ENCODE measurements at places on chromosomes 4 and X.
A peak's percentile ranks its signal among the peaks of the same experiment; 100 is the strongest.

GRCh38 chr4:140866492-140867005 lies 110.4 kb upstream of the TBC1D9 start:
- DNase-seq: no peak

DNA sequence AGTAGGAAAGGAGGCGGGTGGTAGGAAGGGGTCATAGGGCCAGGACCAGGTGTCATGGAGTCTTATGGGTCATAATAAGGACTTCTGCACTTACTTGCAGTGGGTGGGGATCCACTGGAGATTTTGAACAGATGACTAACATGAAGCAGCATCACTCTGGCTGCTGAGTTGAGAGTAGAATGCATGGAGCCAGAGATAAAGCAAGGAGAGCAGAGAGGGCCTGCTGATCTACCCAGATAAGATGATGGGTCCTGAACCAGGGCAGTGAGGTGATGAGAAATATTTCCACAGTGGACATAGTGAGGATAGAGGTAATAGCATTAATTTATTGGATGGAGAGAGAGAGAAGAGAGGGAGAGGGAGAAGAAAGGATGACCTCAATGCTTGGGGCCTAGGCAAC lies 48.0 kb downstream of the HCCS start:
- no peak for DNase-seq

DNA sequence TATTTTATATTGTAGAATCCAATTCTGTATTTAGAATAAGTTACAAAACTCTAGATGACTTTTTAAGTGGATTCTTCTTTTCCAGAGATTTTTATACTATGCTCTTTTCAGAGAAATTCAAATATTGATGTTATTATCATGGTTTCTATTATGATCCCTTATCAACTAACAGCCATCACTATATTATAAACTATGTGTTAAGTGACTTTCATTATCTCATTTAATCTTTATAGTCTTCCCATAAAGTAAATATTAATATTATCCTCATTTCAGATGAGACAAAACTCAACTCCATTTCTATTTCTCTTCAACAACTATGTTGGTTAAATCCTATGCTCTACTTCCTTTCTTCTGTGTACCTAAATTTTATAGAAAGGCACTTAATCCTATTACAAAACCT lies 132.6 kb downstream of the ANKRD50 start:
- no peak for DNase-seq

- no peak for DNase-seq
These were observed 267.8 kb upstream of the ANKRD50 start for GRCh38 chr4:124980276-124980752.

GRCh38 chr4:54703182-54703581 lies 45.4 kb downstream of the KIT start:
- DNase-seq: no peak

DNA sequence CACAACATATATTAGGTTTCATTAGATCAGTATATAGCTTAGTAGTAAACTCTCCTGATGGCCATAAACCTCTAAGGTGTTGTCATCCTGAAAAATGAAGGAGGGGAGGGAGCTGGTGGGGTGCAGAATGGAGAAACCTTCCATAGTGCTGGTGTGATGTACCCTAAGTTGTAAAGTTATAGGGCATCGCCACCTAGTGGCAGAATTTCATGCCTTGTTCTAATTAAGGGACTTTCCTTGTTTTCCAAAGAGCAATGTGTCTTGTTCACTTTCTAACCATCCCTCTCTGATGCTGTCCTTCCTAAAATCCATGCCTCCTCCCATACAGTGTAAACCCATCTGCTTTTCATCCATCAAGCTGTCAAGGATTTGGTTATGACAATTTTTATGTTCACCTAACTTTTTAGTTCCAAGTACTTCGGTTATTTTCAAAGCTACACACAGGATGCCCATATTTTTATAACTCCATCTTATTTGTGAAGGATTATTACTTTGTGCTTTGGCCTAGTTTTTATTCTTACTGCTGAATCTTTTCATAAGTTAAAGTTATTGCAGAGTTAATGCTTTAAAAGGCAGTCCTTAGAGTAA lies 4.5 kb downstream of the NBDY start:
- DNase-seq: peak; percentile 6

DNA sequence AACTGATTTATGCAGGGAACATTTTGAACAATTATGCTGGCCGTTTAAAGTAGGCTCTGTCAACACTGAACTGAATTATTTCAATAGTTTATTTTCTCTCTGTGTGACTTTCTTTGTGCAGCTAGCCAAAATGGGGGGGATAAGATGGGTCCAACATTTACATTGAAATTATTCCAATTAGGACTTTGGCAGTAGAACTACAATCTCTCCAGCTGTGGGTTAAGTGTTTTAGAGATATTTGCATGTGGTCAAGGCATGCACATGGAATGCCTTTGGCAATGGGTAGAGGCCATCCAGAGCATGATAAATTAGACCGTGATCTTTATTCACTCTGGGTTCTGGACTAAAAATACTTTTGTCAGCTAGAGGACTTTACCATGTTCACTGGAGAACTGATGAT lies 107.9 kb upstream of the ELOVL6 start:
- DNase-seq: no peak

DNA sequence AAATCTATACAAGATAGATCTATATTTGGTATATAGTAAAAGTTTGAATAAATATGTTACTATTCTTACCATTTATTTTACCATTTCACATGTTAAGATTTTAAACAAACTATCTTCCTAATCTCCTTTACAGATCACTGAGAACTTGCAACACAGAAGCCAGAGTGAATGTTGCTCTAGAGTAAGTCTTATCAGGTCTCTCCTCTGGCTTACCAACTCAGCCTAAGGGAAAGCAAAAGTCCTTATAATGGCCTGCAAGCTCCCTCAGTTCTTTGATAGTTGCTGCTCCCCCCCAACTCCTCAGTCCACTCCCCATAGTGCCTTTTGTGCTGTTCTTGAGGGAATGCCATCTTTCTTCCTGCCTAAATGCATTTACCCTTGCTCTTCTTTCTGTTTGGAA lies 25.7 kb upstream of the SLC7A11 start:
- no peak for DNase-seq

GRCh38 chr4:61773655-61774245 lies 573.6 kb downstream of the ADGRL3 start:
- no peak for DNase-seq

- no peak for DNase-seq
These were observed 27.8 kb upstream of the SORBS2 start for GRCh38 chr4:185839770-185840169.
